ENCODE measurements at places on chromosomes 4 and X.

- no peak for DNase-seq
Observed at GRCh38 chr4:6884341-6884870, 25.2 kb upstream of the TBC1D14 start.

DNA sequence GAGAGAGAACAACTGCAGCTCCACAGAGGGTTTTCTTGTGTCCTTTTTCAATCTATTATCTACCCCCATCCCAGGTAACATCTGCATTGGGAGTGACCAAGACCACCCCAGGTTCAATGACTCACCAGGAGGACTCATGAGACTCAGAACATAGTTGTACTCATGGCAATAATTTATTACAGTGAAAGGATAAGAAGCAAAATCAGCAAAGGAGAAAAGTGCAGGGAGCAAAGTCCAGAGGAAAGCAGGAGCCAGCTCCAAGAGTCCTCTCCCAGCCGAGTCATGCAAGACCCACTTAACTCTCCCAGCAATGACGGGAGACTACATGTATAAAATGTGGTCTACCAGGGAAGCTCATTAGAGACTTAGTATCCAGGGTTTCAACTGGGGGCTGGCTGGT is 129.5 kb upstream of the RBPJ start:
- no peak for DNase-seq

DNA sequence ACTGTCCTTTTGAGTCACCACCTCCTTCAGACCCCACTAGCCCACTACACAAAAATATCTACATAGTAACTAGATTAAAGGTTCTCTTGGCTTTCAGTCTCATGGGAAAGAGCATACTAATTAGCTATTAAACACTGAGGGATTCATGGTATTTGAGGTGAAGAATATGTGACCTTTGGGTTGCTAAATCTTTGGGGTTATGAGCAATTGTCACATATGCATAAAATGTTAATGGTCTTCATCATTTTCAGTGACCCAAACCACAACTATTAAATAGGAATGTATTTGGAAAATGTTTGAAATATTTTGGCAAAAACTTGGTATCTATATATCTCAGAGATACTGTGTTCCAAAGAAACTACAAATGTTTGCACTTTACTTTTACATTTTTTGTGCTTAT is 365.1 kb downstream of the MAGEB5 start:
- no peak for DNase-seq

GRCh38 chrX:19256986-19257385 is 86.7 kb upstream of the PDHA1 start:
- DNase-seq, result no peak

DNA sequence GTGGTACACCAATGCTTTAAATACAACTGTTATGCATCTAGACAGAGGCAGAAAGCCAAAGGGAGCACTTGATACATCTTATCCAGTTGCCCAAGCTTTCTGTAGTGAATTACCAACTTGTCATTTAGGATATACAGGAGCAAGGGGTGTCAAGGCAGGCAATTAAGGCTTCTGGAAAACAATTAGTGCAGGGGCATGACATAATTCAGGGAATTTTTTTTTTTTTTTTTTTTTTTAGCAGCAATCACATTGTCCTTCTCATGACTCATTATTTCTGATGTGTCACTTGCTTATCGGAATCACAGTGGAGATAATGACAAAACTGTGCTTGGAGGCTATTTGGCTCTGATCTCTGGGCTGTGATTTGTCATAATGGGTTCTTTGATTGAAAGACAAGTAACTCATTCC is 259.5 kb downstream of the ARHGAP24 start:
- DNase-seq, result no peak

DNA sequence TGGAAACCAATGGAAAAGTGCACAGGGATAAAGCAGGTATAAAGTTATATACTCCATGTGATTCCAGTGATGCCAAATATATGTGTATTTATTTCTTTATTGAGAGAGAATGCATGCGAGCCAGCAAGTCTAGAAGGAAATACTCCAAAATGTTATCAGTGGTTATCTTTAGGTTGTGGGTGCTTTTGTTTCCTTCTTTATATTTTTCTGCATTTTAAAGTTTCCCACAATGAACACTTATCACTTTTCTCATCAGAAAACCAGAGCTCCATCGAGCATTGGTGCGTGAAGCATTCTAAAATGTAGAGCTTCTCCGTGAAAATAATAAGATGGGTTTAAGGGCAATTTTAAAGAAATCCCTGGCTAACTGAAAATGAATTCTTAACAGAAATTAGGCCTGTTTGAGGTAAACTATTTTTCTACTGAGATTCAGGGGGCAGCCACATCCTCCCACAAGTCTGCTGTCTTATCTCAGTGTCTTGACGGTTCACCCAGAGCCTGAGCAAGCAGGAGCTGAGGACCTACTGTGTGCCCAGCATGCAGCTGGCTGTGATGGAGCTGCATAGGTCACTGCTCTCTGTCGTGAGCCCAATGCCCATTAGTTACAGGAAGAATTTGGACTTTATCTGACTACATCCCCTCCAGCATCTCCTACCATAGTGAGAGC is 18.7 kb upstream of the CD40LG start:
- DNase-seq, result no peak

Measured in T47D (cell line).